CD4-positive, alpha-beta T cell (primary cell): ENCODE measurements at places on chromosomes 1 and 21. TPM values are rescaled to one million over a fixed set of nuclear protein-coding genes. Genes with fewer than 3 reads are reported as not detected.

Gene CHIA
- total RNA-seq = not detected

Gene FCRL2
- 0.11 TPM for total RNA-seq

Gene ADCY10
- 0.52 TPM for total RNA-seq

Gene LGR6
- total RNA-seq = 0.19 TPM

DNA sequence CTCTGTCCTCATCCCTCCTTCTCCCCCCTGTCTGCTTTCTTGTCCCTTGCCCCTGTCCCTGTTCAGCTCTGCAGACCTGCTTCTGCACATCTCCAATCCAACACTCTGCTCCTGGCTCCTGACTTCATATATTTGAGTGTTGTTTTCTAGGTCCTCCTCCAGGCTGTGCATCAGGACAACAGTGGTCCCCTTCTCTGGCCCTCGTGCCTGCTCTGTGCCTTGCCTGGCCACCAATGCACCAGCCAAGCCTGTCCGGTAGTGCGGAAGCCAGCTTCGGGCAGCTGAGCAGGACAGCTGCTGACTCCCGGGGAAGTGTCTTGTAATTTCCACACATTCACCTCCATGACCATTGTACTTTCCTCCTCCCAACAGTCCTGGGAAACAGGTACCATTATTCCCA is 203.4 kb upstream of the RAB4A start:
- no peak for DNase-seq

- no peak for DNase-seq
Measured at GRCh38 chr1:10596780-10597179, 122.0 kb downstream of the PEX14 start.

- DNase-seq = no peak
Measured at GRCh38 chr1:38498686-38499085, 360.9 kb downstream of the RRAGC start.

GRCh38 chr21:25097648-25098047 is 509.6 kb downstream of the MRPL39 start:
- DNase-seq = no peak

DNA sequence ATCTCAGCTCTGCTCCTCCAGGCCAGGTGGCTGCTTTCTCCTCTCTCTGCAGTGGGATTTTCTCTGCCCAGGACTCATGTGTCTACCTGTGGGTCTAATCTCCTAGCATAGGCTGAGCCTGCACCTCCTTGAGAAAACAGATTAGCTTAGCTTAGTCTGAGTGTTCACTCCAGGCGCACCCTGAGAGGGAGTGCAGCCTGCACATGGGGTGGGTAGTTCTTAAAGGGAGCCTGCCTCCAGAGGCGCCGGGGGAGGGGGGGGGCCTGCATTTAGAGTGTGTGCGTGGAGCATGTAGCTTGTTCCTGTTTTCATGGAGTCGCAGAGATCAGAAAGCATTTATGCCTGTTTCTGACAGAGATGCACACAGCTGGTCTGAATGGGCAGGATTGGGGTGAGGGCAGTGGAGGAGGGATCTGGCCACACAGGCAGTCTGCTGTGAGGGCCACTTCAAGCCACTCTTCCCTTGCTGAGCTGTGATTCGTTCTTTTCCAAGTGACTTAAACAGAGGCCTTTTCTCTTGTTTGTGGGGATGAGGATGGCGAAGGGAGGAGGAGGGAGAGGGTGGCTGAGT is 45.2 kb downstream of the GALNT2 start:
- no peak for DNase-seq
